ENCODE measurements at places on chromosomes 2 and 18.

- no peak for DNase-seq
These were observed 347.8 kb downstream of the ALK start for GRCh38 chr2:29573612-29574011.

DNA sequence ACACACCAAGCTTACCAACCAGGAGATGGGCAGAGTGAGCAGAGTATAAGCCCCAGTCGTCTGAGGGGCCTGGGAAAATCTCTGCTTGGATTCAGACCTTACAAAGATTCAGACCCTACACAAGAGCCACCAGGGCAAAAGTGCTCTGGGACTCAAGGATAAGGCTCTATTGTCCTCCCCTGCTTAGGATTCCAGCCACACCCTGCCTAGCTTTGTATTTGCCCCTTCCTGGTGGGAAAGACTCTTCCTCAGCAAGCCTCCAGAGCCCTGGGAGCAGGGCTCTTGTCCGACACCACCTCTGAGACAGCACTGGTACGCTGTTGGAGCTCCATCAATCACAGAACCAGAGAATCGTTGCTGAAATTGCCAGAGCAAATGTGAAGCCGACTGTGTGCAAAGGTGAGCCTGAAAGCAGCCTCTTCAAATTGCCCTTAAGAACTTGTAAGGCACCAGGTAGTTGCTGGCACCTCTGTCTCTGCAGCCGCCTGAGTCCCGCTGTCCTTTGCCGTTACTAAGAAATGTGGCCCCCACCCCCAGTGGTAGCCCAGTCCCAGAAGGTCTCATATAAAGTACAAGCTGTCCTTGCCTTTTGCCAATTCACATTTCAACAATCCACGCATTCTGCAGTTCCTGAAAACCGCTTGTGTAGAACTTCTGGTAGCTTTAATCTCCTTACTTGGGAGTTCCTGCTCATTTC is 148.7 kb downstream of the CTIF start:
- DNase-seq: no peak

DNA sequence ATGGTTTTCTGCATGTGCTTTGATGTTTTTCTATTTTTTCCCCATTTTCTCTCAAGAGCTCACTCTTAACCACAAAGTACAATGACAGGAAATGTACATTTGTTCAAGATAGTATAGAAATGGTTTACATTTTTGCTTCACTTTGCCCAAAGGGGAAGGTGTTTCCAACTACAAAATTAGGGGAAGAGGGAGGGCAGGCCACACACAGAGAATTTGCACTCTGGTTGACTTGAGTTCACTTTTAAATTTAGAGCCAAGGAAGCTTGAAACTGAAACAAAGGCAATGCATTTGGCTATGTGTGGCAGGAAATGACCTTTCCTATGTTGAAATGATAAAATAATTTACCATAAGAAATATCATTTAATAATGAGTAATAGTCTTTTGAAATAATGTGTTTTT is 19.1 kb upstream of the VIT start:
- no peak for DNase-seq

DNA sequence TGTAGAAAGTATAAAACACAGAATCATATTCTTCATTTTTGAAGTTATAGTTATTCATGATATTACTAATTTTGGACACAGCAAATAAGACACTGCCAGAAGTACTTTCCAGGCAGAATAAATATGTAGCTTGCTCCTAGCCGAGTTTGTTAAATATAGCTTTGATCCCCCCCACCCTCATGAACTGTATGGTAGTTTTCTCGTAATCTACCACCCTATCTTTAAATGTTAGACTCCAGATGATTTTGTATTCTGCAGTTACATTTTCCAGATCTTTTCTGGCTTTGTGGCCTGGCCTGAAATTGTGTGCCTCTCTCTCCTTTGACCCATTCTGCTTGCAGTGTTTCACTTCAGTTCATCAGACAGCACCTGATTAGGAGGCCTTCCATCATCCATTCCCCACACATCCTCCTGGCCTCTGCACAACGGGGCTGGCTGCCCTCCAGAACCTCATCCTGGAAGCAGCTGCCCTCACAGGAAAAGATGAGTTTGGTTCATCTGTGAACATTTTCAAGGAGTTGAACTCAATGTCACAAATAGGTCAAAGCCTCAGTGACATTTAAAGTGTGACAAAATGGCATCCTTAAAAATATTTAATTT is 4.7 kb upstream of the KCNJ3 start:
- no peak for DNase-seq

DNA sequence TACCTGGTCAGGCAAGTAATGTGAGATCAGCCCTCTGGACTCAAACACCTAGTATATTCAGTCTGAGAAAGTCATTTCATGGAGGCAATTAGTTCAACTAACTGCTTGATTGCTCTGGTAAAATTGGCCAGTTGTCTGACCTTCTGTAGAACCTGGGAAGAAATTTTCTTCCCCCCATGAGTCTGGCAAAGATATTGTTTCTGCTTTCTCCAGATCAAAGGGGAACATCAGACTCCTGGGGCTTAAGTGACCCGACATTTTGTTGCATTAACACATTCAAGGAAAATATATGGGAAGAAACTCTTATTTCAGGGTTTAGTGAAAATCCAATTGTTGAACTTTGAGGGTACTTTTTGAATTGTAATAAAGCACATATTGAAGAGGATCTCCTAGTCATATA is 375.1 kb downstream of the SUCLG1 start:
- DNase-seq: no peak

GRCh38 chr18:40868110-40868858 is 1086.8 kb upstream of the PIK3C3 start:
- DNase-seq: no peak

All from heart left ventricle (tissue), 16 donors.